ENCODE measurements at places on chromosomes 3 and 15.

GRCh38 chr15:100766243-100767000, 113.2 kb upstream of the ALDH1A3 start:
- DNase-seq: no peak

- DNase-seq: no peak
Measured at GRCh38 chr3:155323063-155323666, 29.7 kb upstream of the STRIT1 start.

DNA sequence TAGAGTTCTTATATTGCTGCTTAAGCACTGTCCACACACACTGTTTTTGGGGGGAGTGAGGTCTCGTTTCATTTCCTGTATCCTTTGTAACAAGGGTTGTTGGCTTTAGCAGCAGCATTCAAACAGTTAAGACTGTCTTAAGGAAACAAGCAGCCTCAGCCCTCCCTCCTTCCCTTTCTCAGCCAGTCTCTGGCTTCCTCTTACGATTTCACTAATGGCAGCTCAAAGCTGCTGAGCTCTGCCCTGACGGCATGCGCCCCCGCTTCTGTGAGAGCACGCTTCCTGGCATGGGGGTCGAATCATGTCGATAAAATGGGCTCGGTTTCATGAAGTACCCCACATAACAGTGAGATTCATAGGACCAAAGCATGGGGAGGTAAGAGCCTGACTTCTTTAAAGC, 105.0 kb downstream of the KLHL25 start:
- no peak for DNase-seq

DNA sequence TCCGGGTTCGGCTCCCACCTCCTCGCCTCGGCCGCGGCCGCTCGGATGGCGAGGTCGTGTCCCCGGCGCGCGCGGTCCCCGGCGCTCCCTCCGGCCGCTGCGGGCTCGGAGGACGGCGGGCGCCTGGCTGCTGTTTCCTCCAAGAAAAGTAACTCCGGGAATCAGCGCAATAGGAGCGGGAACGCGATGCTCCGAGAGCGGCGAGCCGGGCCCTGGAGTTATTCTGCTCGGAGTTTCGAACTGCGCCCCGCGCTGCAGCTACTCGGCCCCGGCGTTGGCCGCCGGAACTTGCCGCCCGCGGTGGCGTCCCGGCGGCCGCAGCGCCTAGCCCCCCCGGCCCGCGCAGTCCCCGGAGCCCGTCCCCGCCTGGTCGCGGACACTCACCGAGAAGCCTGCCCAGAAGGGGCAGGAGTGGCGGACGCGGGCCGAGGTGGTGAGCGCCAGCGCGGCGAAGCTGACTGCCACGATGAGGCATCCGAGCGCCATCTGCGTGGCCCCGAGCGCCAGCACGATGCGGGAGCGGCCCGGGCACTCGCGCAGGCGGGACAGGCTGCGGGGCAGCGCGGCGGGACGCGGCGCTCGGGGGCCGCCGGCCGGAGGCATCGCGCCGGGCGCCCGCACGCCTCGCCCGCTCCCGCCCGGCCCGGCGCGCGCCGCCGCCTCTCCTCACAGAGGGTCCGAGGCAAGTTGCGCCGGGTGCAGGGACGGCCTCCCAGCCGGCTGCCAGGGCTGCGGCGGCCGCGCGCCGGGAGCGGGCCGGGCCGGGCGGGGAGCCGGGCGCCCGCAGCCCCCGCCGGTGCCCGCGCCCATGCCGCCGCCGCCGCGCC, 251.9 kb downstream of the TJP1 start:
- no peak for DNase-seq

- DNase-seq: no peak
Measured at GRCh38 chr15:37135225-37135624, 34.9 kb upstream of the MEIS2 start.
